Spinal cord (tissue), 10 donors: ENCODE measurements at places on chromosomes 7 and 10. TPM values are rescaled to one million over a fixed set of nuclear protein-coding genes. Genes with fewer than 3 reads are reported as not detected.

ELMO1 gene
- 87.1 TPM for total RNA-seq

MSMB gene
- total RNA-seq, result not detected

DKK1 gene
- total RNA-seq, result 3.5 TPM

OR6V1 gene
- not detected for total RNA-seq

HYAL4 gene
- 0.11 TPM for total RNA-seq

ARL5B gene
- 25.6 TPM for total RNA-seq

SHH gene
- 3.5 TPM for total RNA-seq

TAF3 gene
- total RNA-seq, result 3.8 TPM

GIMAP6 gene
- 24.8 TPM for total RNA-seq

- H3K27ac ChIP-seq, result no peak overlapping the region
- H3K4me3 ChIP-seq, result no peak overlapping the region
- H3K27me3 ChIP-seq, result no peaks in the 10 kb centered on the region
- H3K4me1 ChIP-seq, result peaks cover 3% of the 10 kb centered on the region
- peaks cover 43% of the 10 kb centered on the region for H3K36me3 ChIP-seq
- no peak for DNase-seq
Observed at GRCh38 chr7:45680776-45681175, 106.6 kb downstream of the ADCY1 start.

- no peak for DNase-seq
- H3K27ac ChIP-seq, result no peak overlapping the region
- H3K36me3 ChIP-seq, result peaks cover 14% of the 10 kb centered on the region
- no peak overlapping the region for H3K4me3 ChIP-seq
- H3K4me1 ChIP-seq, result no peaks in the 10 kb centered on the region
Observed at GRCh38 chr10:92479547-92479946, 94.3 kb downstream of the IDE start.

DNA sequence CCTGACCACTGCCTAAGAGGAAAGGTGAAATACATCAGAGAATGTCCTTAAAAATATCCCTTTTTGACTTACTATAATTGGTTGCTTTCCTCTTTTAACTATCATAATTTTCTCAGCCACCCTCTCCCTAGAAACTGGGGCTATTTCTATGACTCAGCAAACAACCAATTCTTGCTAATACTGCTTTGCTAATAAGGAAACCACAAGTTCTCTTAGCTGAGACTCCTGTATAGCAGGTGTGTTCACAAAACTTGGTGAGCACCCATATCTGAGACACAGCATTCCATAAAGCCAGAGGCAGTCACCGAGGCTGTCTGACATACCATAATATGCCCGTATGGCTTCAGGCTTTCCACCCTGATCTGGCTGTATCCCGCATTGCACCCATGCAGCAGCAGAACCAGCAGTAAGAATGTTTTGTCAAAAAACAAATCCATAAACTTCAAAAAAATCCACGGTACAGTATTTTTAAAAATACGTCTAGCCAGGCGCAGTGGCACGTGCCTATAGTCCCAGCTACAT, 191.7 kb upstream of the C7orf33 start:
- H3K36me3 ChIP-seq, result no peaks in the 10 kb centered on the region
- H3K27me3 ChIP-seq, result no peaks in the 10 kb centered on the region

DNA sequence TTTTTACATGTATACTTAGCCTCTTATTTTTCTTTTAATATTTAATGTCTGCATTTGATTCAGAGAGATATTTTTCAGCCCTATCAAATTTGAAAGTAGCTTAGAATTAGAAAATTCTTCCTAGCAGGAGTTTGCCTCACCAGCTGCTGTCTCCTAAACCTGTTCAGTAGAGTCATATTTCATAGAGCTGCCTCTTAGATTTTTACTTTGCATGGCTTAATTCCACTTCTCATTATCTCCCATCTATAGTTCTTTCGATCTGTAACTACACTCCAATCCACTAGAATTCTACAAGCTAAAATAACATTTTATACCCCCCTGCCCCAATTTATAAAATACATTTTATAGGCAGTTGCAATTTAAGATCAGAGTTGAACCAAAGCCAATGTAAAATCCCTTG, 227.0 kb downstream of the ANK3 start:
- H3K36me3 ChIP-seq, result peaks cover 2% of the 10 kb centered on the region
- H3K4me3 ChIP-seq, result no peak overlapping the region
- no peaks in the 10 kb centered on the region for H3K27me3 ChIP-seq
- H3K4me1 ChIP-seq, result no peaks in the 10 kb centered on the region

- H3K36me3 ChIP-seq, result no peaks in the 10 kb centered on the region
- H3K27ac ChIP-seq, result no peak overlapping the region
Observed at GRCh38 chr7:47596502-47597202, 14.7 kb upstream of the TNS3 start.
